WTC11 (cell line): ENCODE measurements at places on chromosomes 3 and 15. TPM values are rescaled to one million over a fixed set of nuclear protein-coding genes. Genes with fewer than 3 reads are reported as not detected.

EHD4 gene
- 20.8 to 23.9 TPM (median 21.3 TPM) in 3 replicates for total RNA-seq

EIF4A2 gene
- total RNA-seq, result 571 to 574 TPM (median 572 TPM) in 3 replicates

TATDN2 gene
- 23.2 to 31.7 TPM (median 24.7 TPM) in 3 replicates for total RNA-seq

OIP5 gene
- total RNA-seq, result 28.9 to 33.7 TPM (median 30.4 TPM) in 3 replicates

FILIP1L gene
- total RNA-seq, result 0.11 to 0.18 TPM (median 0.17 TPM) in 3 replicates

ARNT2 gene
- total RNA-seq, result 5.0 to 7.0 TPM (median 5.7 TPM) in 3 replicates

HOMER2 gene
- total RNA-seq, result 11.7 to 17.4 TPM (median 12.1 TPM) in 3 replicates

CCDC54 gene
- total RNA-seq, result not detected in 3 replicates

UCN2 gene
- 0.34 to 0.46 TPM in 2 of 3 replicates, not detected in the other for total RNA-seq

C3orf22 gene
- total RNA-seq, result not detected in 3 replicates

TTLL13 gene
- total RNA-seq, result 0.18 to 0.76 TPM (median 0.48 TPM) in 3 replicates
